D721Med (cell line): ENCODE measurements at places on chromosomes 11 and 22.

- no peak for DNase-seq
Observed at GRCh38 chr11:59216641-59217564, 4.2 kb upstream of the MPEG1 start.

- no peak for DNase-seq
Observed at GRCh38 chr11:63511048-63511748, 5.3 kb downstream of the LGALS12 start.

GRCh38 chr11:18657673-18658072 is 23.5 kb upstream of the SPTY2D1 start:
- DNase-seq, result no peak

DNA sequence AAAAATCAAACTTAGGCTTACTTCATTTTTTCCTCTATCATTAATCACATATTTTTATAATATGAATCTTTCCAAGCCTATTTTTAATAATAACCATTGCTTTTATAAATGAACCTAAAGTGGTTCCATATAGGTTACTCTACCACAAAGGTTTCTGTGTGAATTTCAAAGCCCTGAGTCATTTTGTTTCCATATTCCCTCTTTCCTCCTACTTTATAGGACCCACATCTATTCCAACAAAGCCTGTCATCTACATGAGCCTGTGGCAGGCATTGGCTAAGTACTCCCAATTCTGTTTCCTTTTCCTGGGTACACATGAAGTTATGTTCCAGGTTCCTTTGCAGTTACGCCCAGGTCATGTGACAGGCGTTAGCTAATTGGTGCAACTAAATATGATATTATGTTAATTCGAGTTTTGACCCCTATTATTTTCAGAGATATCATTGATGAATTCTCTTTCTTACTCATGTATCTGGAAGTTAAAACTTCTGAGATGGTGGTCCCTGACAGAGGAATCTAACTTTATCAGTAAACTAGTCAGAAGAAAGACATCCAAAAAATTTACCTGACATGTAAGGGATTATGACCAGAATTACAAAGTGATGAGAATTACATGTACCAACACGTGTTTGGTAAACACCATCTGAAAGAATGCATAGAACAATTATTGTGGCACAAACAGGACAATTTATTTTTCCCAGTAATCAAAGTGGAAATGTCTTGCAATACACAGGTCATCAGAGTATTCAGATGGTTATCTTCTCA is 1264.0 kb upstream of the CNTN5 start:
- no peak for DNase-seq

- DNase-seq, result no peak
Observed at GRCh38 chr22:35258191-35258988, 1.1 kb downstream of the HMGXB4 start.

GRCh38 chr22:49564054-49564453 is 263.6 kb downstream of the BRD1 start:
- no peak for DNase-seq

GRCh38 chr11:104968355-104968855 is at the start of gene CASP4:
CASP4 (minus strand) TSS chr11:104968574; CDS start chr11:104968525, 49 bp downstream.
- DNase-seq, result no peak

GRCh38 chr11:117902001-117902845 is 25.8 kb upstream of the FXYD6 start:
- DNase-seq, result no peak

DNA sequence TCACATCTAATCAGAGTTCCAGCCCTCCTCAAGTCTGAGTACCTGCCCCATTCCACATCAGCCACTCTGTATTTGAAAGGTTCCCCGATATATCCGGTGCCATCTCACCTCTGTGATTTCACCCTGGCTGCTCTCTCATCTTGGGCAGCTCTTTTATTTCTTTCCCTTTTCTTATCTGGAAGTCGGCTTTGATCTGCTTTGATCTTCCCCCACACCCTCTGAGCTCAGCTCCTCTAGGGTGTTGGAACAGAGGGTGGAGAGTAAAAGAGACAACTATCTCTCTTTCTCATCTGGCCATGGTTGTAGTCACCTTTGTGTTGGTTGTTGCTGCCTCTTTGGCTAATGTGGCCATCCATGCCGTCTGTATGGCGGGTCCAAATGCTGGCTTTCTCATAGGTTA is 108.3 kb downstream of the ENTHD1 start:
- DNase-seq, result no peak
